ENCODE measurements at places on chromosomes 13 and 19.

- no peak overlapping the region for H3K4me3 ChIP-seq
- H3K36me3 ChIP-seq, result peaks cover 20% of the 10 kb centered on the region
- peaks cover 4% of the 10 kb centered on the region for H3K4me1 ChIP-seq
- no peak for DNase-seq
- no peak overlapping the region for H3K27ac ChIP-seq
These were observed 1461.9 kb downstream of the UQCRFS1 start for GRCh38 chr19:27751044-27751391.

DNA sequence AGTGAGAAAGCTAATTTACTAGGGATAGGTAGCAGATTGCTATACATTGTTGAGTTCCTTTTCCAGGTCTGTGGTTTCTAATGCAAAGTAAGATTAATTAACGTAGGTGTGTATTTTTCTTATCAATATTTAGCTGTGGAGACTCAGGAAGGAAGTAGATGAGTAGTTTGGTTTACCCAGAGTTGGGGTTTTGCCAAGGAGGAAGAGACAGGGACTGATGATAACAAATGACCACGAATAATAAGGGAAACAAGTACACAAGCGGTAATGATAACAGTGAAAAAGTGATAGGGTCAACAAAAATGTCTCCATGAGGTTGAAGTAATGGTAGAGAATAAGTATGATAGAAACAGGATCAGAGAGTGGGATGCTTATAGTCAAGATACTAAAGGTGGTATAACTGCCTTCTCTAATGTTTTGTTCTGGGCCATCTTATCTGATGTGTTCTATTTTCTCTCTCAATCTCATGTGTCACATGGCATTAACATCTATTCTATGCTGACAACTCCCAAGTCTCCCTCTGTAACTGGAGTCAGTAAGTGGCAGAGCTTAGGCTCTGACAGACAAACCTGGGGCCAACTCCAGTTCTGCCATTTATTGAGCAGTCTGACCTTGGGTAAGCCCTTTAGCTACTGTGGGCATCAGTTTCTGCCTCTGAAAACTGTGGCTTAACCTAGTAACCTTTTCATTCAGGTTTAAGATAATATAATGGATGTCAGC is 8.8 kb downstream of the OBI1 start:
- H3K4me3 ChIP-seq, result no peak overlapping the region
- no peak overlapping the region for H3K27ac ChIP-seq
- no peak for DNase-seq
- H3K4me1 ChIP-seq, result no peaks in the 10 kb centered on the region
- peaks cover 7% of the 10 kb centered on the region for H3K36me3 ChIP-seq

GRCh38 chr19:45069056-45069455 is 7.2 kb downstream of the ZNF296 start:
- DNase-seq, result no peak
- H3K36me3 ChIP-seq, result peaks cover 21% of the 10 kb centered on the region
- H3K4me1 ChIP-seq, result no peaks in the 10 kb centered on the region
- peak overlapping the region; percentile 42 for H3K27ac ChIP-seq
- no peak overlapping the region for H3K4me3 ChIP-seq

DNA sequence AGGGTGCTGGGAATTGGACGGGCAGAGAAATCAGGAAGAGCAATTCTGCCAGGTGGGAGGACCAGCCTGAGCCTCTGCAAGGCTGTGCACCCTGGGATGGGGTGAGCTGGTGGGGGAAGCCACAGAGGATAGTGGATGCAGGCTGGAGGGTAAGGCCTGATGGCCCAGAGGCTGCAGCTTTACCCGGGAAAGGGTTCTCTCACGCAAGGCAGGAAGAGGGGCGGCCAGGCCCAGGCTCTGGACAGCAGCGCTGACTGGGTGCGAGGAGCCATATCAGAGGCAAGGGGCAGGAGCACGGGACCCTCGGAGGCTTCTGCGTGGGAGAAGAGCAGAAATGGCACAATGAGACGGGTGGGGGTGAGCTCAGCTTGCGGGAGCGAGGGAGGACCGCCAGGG is 104.6 kb downstream of the SOX1 start:
- no peak overlapping the region for H3K27ac ChIP-seq
- no peak for DNase-seq
- no peak overlapping the region for H3K4me3 ChIP-seq
- H3K4me1 ChIP-seq, result peaks cover 15% of the 10 kb centered on the region

- no peaks in the 10 kb centered on the region for H3K36me3 ChIP-seq
- peaks cover 18% of the 10 kb centered on the region for H3K4me1 ChIP-seq
- no peak overlapping the region for H3K27ac ChIP-seq
- H3K27me3 ChIP-seq, result peaks cover 49% of the 10 kb centered on the region
These were observed 18.7 kb upstream of the B3GNT3 start for GRCh38 chr19:17775991-17776803.

- H3K27ac ChIP-seq, result no peak overlapping the region
- no peak for DNase-seq
- H3K4me1 ChIP-seq, result peaks cover 11% of the 10 kb centered on the region
These were observed 117.9 kb downstream of the ITGBL1 start for GRCh38 chr13:101570410-101570809.

- no peak for DNase-seq
- peaks cover 8% of the 10 kb centered on the region for H3K27me3 ChIP-seq
- H3K27ac ChIP-seq, result no peak overlapping the region
- peaks cover 95% of the 10 kb centered on the region for H3K4me1 ChIP-seq
These were observed 294.3 kb upstream of the MAB21L1 start for GRCh38 chr13:35770756-35771297.

DNA sequence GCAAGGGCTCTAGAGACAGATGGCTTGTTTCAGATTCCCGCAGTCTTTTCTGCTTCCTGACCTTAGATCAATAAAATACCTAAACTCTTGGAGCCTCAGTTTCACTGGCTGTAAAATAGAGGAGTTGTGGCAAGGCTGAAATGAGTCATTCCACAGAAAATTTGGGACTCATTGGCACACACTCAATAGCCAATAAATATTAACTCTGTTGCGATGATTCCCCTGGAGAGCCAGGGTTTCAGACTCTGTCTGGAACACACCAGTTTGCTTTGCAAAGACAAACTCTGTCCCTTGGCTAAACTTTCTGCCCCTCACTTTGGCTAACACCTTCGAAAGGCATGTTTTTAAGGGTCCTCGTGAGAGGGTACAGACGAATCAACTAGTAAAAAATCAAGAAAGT is 18.1 kb upstream of the UBE2L5 start:
- no peak for DNase-seq
- H3K4me3 ChIP-seq, result no peak overlapping the region
- peak overlapping the region; percentile 79 for H3K27ac ChIP-seq
- H3K27me3 ChIP-seq, result no peaks in the 10 kb centered on the region
- peaks cover 77% of the 10 kb centered on the region for H3K4me1 ChIP-seq
- no peaks in the 10 kb centered on the region for H3K36me3 ChIP-seq

DNA sequence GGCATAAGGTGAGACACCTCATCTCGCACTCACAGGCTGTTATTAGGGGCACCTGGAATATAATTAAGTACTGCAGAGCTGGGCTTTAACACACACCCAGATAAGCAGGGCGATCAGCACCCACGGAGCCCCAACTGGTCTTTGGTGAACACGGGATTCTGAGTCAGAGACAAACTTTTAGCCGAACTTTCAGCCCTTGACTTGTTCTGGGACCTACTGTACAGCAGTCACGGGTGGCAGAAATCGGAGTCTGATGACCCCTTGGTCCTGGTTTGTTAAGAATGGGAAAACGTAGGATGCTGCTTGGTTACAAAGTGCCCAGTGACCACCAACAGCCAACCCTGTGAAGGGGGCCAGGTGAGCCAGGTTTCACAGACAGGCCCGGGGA is 9.0 kb downstream of the SH3GL1 start:
- no peak for DNase-seq
- peaks cover 75% of the 10 kb centered on the region for H3K4me1 ChIP-seq
- H3K36me3 ChIP-seq, result peaks cover 14% of the 10 kb centered on the region
- no peak overlapping the region for H3K4me3 ChIP-seq
- H3K27ac ChIP-seq, result peak overlapping the region; percentile 93
- no peaks in the 10 kb centered on the region for H3K27me3 ChIP-seq

- DNase-seq, result no peak
- peaks cover 42% of the 10 kb centered on the region for H3K4me1 ChIP-seq
- H3K27ac ChIP-seq, result no peak overlapping the region
- H3K27me3 ChIP-seq, result peaks cover 3% of the 10 kb centered on the region
These were observed 1.8 kb downstream of the ABHD13 start for GRCh38 chr13:108220041-108220440.

DNA sequence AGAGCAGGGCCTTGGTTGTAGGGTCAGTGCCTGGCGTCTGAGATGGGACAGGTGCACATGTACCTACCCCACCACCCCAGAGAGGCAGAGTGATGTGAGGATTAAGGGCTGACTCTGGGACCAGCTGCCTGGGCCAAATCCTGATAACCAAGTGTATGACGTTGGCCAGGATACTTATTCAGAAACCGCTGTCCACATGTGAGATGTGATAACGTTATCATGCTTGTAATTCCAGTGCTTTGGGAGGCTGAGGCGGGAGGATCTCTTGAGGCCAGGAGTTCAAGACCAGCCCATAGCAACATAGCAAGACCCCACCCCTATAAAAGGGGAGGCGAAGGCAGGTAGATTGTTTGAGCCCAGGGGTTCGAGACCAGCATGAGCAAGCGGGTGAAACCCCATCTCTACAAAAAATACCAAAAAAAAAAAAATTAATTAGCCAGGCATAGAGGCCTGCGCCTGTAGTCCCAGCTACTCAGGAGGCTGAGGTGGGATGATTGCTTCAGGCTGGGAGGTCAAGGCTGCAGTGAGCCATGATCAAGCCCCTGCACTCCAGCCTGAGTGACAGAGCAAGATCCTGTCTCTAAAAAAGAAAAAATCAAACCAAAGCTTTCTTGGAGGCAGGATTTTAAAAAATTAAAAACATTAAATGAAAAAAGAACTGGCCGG is 10.0 kb downstream of the ADGRE5 start:
- DNase-seq, result no peak
- no peaks in the 10 kb centered on the region for H3K36me3 ChIP-seq
- H3K27ac ChIP-seq, result peak overlapping the region; percentile 88
- no peak overlapping the region for H3K4me3 ChIP-seq
- peaks cover 3% of the 10 kb centered on the region for H3K27me3 ChIP-seq

GRCh38 chr19:3003046-3003445 is 25.7 kb downstream of the TLE6 start:
- H3K36me3 ChIP-seq, result no peaks in the 10 kb centered on the region
- H3K4me1 ChIP-seq, result no peaks in the 10 kb centered on the region
- no peak overlapping the region for H3K4me3 ChIP-seq
- no peak for DNase-seq

GRCh38 chr13:95564091-95564490 is 11.6 kb downstream of the CLDN10 start:
- H3K36me3 ChIP-seq, result no peaks in the 10 kb centered on the region
- no peak overlapping the region for H3K27ac ChIP-seq
- H3K4me1 ChIP-seq, result peaks cover 4% of the 10 kb centered on the region
- H3K4me3 ChIP-seq, result no peak overlapping the region

- H3K4me3 ChIP-seq, result peak within 1 kb of the TSS; percentile 86
- H3K27ac ChIP-seq, result no peak within 1 kb of the TSS
- peak; percentile 98 for DNase-seq
- H3K4me1 ChIP-seq, result peaks cover 37% of the 10 kb centered on the region
- H3K27me3 ChIP-seq, result peaks cover 81% of the 10 kb centered on the region
- H3K36me3 ChIP-seq, result no peaks in the 10 kb centered on the region
These were observed at the start of gene SLITRK1 for GRCh38 chr13:83881917-83882605. SLITRK1 (minus strand) TSS chr13:83882474; CDS start chr13:83881507, 967 bp downstream.
